Endothelial cell (in vitro differentiated cells): ENCODE measurements at places on chromosomes 12 and 14.

GRCh38 chr14:36818794-36819384 lies 157.2 kb downstream of the PAX9 start:
- DNase-seq: no peak

- no peak for DNase-seq
These were observed 44.3 kb downstream of the IFNG start for GRCh38 chr12:68115281-68115680.

GRCh38 chr14:101129521-101130167 lies 226.1 kb upstream of the RTL1 start:
- no peak for DNase-seq

DNA sequence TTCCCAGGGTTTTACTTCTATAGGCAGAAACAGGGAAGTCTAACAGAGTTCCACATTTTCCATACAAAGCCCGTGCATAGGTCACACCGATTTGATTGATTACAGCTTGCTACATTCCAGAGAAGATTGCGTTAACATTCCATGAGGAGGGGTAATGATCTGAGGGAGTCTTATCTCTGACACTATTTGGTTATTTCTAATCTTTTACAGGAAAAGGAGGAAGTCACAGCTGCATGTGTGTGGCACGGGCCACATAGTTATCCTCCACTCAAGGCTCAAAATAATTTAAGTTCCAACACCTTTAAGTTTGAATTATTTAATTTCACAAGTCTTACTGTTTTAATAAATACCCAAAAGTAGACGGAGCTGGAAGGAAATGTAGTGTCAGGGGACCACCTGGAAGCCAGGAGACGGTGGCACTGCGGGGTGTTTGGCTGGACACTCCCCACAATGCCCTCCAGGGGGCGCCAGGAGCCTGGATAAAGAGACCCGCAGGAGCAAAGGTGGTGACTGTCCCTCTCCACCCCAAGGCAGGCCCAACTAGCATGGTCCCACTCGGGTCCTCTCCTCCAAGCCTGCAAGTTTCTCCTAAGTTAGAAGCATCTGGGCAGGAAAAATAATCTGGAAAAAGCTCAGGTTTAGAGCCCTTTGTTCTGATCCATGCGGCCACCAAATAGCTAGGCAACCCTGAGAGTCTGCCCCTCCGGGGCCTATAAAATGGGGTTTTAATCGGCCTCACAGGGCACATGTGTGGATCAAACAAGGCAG lies 20.2 kb downstream of the KRT8 start:
- peak; percentile 89 for DNase-seq
